ENCODE measurements at places on chromosomes 11 and 22. TPM values are rescaled to one million over a fixed set of nuclear protein-coding genes. Genes with fewer than 3 reads are reported as not detected.

The RAB39A gene
- total RNA-seq = 0.79 TPM

The MAJIN gene
- not detected for total RNA-seq

The GSTT2B gene
- 5.1 TPM for total RNA-seq

The BTG4 gene
- not detected for total RNA-seq

The UBQLN3 gene
- 0.29 TPM for total RNA-seq

The TRIM3 gene
- 37.8 TPM for total RNA-seq

The MYBPC3 gene
- total RNA-seq = not detected

The LMNTD2 gene
- total RNA-seq = not detected

The NLRP14 gene
- total RNA-seq = 0.24 TPM
